ENCODE measurements at places on chromosomes 4 and X.

DNA sequence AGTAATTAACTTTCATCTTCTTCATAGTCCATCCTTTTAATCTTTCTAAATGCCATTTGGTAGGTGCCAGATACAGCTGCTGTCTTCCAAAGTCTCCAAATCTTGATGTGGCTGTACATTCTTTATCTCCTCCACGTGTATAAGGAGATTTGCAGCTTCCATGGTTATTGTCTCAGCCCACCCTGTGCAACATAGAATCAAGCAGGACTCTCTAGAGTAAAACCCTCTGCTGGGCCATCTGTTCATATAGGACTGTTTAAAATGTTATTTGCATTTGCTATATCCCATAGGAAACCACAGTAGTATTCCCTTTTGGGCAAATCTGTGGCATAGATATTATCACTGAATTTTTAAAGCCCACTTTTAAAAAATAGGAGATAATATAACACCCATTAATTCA, 527.2 kb upstream of the EPHA5 start:
- no peak for DNase-seq

- no peak for DNase-seq
These were observed 480.0 kb upstream of the HS3ST1 start for GRCh38 chr4:11908712-11909111.

DNA sequence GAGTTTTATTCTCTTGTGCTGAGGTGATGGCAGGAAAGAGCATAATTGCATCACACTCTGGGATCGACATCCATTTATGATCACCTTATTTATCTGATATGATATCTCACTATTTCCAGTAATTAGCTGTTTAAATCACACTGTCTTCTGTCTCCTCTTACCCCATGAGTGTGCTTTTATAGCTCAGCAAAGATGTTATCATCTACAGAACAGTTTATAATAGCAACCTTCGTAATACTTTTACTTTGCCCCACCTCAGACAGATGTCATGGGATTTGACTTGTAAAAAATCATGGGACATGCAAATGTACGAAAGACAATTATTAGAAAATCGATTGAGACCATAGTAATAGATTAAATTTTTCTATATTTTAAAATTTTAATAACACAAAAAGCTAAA, 1122.3 kb upstream of the PCDH10 start:
- DNase-seq = no peak

- no peak for DNase-seq
These were observed 541.4 kb downstream of the TLL1 start for GRCh38 chr4:166414431-166414830.

GRCh38 chr4:7291372-7292114, 99.2 kb downstream of the SORCS2 start:
- no peak for DNase-seq

DNA sequence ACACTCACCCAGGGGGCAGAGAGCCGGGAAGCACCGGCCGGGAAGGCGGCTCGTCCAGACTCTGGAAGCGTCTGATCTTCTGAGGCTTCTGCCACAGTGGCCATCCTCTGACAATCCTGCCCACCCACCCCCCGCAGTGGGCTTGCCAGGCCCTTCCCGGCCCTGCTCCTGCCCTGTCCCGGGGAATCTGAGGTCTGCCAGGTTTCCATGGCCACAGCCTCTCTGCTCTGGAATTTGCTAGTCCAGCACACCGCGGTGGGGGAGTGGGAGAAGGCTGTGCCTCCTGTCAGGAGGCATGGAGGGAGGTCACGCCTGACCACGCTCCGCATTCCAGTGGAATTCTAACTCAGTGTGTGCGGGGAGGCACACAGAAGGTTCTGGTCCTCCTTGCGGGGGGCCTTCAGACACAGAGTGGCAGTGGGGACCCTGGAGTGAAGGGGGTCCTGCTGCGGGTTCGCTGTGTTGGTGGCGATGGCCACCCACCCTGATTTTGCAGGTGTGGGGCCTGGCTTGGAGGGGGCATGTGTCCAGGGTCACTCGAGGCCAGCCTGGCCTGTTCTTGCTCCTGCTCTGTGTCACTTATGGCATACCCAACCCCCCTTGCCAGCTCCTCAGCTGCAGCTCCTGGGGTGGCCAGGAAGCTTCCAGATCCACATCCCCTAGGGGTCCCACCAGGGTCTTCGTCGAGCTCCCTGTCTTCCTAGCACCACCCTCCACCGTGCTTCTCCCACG, 55.6 kb upstream of the ADRA2C start:
- DNase-seq = peak; percentile 2

DNA sequence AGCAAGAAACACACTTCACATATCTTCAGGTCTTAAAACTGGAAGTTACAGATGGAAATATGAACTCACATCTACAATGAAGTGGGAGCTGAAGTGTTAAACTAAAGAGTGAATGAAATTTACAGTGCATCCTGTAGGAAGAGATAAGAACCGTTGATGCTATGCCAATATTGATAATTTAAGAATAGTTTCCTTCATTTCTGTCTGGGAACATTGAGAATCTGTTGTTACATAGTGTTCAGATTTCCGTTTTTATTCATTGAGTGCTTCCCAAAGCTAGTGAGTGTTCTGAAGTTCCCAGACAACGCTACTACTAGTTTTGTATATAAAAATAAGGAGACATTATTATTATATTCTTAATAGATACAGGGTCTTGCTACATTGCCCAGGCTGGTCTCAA, 52.3 kb downstream of the UBE2K start:
- DNase-seq = no peak

- DNase-seq = no peak
These were observed 3.8 kb downstream of the TADA2B start for GRCh38 chr4:7046971-7047370.

GRCh38 chr4:89000844-89001360, 56.1 kb downstream of the FAM13A start:
- DNase-seq = no peak

GRCh38 chr4:161247831-161248230, 916.0 kb downstream of the FSTL5 start:
- no peak for DNase-seq

DNA sequence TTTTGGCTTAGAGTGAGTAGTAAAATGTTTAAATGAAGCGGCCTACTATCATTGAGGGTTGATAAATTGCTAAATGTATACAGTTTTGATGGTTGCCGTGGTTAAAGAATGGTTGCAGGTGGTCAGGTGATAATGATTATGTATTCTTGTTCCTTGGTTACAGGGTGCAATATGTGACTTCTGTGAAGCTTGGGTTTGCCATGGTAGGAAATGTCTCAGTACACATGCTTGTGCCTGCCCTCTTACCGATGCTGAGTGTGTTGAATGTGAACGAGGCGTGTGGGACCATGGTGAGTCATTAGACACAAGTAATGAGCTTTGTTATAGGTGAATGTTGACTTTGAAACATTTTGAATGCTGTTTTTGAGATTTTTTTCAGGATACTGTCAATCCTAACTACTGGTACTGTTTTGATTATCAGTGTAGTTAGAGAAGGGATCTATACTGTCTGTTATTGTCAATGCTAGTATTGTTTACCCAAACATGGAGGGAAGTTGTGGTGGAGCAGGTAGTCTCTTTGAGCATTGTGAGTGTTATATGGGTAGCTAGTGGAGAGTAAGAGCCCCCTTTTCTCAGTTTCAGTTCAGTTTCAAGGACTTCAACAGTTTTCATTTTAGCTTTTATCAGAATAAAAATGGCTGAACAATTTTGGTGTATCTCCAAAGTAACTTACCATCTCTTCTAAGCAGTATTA, 8.9 kb downstream of the ZNF330 start:
- no peak for DNase-seq

All from T-helper 2 cell (primary cell).